ENCODE measurements at places on chromosomes 2 and 18.

DNA sequence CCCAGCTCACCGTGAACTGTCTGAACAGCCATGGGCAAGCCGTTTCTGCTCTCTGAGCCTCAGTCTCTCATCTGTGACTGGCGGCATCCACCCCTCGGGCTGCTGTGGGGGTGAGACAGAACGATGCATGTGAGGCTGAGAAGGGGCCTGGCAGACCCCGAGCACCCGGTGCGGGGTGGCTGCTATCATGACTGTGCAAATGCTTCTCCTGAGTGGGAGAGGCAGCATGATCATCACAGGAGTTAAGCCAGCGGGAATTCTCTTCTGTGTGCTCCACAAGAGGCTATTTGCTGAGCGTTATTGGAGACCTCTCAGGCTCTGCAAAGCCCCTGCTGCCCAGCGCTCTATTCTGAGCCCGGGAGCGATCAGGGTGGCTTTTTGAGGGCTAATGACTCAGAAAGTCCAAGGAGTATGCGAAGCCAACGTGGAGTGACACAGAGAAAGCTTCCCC is 45.8 kb upstream of the ID2 start:
- no peak for DNase-seq

- DNase-seq = no peak
Observed at GRCh38 chr18:78309924-78310323, 669.7 kb upstream of the SALL3 start.

DNA sequence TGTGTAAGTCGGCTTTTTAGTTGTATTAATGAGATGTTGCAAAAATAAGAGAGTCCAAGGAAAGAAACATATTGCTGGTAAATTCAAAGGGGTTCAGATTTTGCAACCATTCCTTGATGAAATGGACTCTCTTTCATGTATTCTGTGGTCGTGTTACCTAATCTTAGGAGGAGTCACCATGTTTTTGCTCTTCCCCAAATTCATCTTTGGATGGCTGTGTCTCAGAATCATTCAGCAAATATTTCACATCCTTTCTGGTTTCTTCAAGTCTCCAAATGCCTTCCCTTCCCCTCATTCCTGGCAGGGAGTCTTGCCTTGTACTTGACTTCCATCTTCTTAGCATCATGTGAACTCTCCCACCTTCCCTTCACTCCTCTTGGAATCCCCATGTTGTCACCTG is 66.1 kb downstream of the PTPRM start:
- no peak for DNase-seq

GRCh38 chr18:59008302-59008974 is 131.2 kb upstream of the SEC11C start:
- DNase-seq = no peak

DNA sequence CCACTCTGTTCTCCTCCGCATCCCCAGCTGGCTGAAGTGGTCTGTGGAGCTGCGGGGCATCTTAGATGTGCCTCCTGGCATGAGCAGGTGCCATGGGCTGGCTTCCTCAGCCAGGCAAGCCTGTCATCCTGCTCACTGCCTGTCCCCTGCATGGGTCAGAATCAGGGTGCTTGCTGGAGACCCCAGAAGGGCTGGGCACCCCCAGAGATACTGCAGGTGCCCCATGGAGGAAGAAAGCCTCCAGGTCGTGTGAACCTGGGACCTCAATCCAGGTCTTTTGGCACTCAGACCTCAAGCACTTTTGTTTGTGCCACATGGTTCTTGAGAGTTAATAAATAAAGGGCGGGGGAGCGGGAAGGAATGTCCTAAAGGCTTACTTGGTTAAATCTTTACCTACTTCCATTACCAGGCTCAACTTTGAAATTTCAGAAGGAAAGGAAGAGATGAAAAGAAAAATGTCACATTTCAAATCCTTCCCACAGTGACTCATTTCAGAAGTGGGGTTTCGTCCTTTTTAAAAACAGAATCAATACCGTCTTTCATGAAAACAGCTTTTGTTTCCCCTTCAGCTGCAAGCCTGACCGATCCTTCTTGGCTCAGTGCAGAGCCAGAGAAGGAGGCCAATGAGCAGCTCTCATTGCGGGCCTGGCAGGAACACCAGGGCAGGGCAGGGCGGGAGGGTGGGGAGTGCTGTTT is 69.9 kb downstream of the RHOB start:
- no peak for DNase-seq

Measured in hematopoietic multipotent progenitor cell treated with erythropoietin and hydrocortisone succinate and interleukin-3 and kit ligand, for 17 days (in vitro differentiated cells).